ENCODE measurements at places on chromosomes 6 and 20. TPM values are rescaled to one million over a fixed set of nuclear protein-coding genes. Genes with fewer than 3 reads are reported as not detected.
A peak's percentile ranks its signal among the peaks of the same experiment; 100 is the strongest.

GRCh38 chr6:87291883-87292282 lies 30.5 kb upstream of the SMIM8 start:
- DNase-seq: no peak

DNA sequence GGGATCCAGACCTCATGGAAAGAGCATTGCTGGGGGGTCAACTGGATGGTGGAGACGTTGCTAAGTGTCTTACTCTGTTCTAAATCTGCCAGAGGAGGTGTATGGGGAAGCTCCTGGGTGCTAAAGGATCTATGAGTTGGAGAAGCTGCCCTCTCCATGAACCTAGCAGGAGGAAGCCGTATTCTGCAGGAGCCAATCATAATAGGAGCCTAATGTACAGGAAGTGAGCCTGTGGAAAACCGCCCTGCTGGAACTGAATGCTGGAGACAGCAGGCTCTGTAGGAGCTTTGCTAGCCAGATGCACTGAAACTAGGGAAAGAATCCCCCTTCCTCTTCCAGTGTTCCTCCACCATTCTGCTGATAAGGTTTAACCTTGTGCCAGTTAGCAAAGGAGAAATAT lies 10.9 kb downstream of the CASP8AP2 start:
- no peak for DNase-seq

ZNF334 gene
- 0.11 TPM for total RNA-seq

GRCh38 chr6:118780668-118781067 lies 113.3 kb upstream of the ASF1A start:
- no peak for DNase-seq

- no peak for DNase-seq
Observed at GRCh38 chr6:6610031-6610591, 21.6 kb downstream of the LY86 start.

CYP39A1 gene
- total RNA-seq: 0.13 TPM

GRCh38 chr20:20435453-20435852 lies 67.5 kb downstream of the INSM1 start:
- no peak for DNase-seq

DNA sequence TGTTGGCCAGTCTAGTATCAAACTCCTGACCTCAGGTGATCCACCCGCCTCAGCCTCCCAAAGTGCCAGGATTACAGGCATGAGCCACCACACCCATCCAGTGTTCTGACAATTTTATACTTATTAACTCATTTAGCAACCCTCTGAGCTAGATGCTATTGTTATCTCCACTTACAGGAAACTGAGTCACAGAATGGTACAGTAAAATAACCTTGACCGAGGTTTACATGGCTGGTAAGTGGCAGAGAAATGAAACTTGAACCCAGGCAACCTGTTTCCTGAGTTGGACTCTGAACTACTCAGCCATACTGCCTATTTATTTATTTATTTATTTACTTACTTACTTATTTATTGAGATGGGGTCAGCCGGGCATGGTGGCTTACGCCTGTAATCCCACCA lies 6.6 kb upstream of the SIGLEC1 start:
- DNase-seq: no peak

TRIM15 gene
- total RNA-seq: not detected

RIPOR3 gene
- 0.13 TPM for total RNA-seq

- DNase-seq: no peak
Observed at GRCh38 chr20:36824142-36824940, 50.8 kb upstream of the DSN1 start.

DNA sequence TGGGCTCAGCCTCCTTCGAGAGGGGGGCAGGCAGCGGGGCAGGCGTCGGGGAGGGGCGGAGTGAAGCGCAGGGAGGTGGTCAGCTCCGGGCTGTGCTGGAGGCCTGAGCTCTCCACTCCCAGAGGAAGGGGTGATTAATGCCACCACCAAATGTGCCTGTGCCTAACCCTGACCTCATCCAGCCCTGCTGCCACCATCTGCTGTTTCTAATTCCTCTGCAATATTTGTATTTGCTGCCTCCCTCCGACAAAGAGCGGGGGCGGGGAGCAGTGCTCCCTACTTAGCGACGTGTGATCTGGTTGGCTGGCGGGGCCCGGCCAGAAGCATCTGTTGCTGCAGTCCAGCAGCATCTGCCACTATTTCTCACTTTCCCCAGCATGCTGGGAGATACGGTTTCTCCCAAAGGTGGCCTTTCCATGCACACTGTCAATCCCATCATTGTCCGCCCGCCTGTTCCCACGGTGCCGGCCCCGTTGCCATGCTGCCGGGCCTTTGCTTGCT lies 47.0 kb downstream of the DLL1 start:
- peak; percentile 74 for DNase-seq

- DNase-seq: no peak
Observed at GRCh38 chr20:23564927-23565326, 3.4 kb downstream of the CST9L start.

GGTLC1 gene
- total RNA-seq: not detected

DNA sequence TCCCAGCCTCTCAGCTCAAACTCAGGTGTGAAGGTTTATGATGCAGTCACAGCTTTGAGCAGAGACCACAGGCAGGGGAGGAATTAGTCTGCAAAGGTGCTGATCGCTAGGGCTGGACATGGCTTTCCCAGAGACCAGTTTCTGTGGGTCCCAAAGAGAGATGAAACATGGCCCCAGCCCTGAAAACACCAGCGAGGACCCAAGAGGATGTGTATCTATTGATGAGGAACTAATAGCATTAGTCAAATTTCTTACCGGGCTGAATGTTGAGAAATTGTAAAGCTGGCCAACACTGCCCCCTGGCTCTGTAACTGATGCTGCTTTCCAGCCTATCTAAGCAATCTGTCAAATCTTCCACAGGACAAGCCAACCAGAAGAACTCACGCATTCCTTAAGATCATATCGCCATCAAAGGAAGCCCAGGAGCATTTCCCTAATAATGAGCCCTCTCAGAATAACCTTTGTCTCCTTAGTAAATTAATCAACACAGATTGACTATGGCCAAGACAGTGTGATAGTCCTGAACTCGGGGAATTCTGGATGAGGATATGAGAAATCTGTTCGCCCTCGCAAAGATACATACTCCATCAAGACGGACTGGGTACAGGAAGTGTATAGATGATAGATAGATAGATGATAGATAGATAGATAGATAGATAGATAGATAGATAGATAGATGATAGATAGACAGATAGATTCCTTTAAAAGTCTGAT lies 7.8 kb upstream of the ACSS1 start:
- peak; percentile 50 for DNase-seq

FHL5 gene
- total RNA-seq: not detected

DNA sequence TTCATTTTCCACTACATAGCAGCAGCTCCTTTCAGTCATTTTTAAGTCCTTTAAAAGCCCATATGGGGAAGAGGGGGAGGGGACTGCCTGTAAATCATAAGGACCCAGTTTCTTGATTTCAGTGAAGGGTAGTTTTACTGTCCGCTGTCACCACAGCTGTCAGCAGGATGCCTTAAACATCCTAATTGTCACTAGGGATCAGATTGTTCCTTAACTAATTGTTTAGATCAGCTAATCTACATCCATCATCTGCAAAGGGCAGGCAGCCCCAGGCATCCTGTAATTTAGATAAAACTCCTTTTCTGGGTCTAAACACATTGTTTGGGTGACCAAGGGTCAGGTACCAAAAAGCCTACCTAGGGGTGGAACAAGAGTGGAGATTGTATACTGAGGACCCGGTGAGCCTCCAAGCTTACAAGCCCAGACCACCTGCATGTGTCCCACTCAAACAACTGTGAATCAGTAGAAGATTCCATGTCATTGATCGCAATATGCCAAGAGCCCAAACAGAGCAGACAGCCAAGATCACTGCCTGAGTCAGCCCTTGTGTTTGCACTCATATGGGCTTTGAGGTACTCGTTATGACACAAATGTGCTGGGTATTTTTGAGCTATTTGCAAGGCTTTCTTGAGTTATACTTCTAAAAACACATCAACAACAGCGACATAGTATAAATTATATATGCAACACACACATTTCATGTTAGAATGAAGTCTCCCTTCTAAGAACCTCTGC lies 198.7 kb upstream of the CEP162 start:
- no peak for DNase-seq

DNA sequence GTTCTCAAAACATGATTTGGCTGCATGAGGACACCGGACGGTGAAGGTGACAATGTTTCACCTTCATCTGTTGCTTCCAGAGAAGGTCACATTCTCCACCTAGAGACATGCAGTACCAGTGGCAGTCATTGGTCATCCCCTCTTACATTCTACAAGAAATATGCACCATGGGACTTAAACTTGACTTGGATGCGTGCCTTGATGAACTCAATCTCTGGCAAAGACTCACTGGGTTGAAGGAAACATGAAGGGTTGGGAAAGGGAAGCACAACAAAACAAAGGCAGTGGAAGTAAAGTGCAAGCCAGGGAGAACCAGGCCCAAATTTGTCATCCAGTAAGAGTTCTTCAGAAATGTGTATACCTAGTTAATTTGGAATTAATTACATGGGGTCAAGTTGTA lies 39.4 kb upstream of the ARMH2 start:
- no peak for DNase-seq

- DNase-seq: no peak
Observed at GRCh38 chr20:37911261-37911660, 8.3 kb downstream of the VSTM2L start.

TFB1M gene
- total RNA-seq: 21.7 TPM

DNA sequence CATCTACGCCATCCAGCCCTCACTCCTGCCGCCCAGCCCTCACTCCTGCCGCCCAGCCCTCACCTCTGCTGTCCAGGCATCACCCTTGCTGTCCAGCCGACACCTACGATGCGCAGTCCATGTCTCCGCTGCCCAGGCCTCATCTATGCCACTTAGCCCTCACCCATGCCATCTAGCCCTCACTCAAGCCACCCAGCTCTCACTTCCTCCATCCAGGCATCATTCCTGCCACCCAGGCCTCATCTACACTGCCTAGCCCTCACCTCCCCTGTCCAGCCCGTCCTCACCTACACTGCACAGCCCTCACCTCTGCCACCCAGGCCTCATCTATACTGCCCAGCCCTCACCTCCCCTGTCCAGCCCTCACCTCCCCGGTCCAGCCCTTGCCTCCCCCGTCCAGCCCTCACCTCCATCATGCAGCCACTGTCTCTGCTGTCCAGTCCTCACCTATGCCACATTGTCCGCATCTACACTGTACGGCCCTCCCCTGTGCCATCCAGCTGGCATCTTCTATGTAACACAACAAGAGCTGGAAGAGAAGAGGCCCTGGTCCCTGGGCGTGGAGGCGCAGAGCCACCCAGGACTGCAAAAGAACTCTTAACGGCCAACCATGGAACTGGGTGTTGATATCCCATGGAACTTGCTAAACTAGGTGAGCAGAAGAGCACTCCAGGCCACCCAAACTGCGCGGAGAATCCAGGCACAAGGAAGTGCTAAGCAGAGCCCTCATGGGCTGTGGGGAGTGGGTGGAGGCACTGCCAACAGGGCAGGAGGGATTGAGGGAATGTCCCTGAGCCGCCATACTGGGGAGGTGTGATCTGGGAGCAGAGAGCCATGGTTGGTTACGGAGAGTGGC lies 31.0 kb downstream of the RNASET2 start:
- no peak for DNase-seq

LST1 gene
- total RNA-seq: not detected

DEFB132 gene
- not detected for total RNA-seq

DNA sequence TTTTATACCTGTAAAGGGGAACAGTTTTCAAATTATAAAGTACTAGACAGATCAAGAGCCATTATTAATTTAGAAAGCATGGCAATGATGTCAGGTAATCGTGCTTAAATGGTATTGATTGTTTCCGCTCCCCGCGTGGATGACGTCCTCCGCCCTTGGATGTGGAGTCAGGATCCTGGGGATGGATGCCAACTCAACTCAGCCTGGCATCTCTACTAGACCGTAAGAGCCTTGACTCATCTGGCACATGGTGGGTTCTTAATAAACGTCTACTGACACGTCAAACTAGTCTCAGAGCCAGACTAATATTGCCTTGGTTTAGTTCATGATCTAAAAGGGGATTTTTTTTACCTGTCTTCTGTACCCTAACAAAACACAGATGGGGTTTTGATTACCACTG lies 80.2 kb downstream of the LRFN2 start:
- no peak for DNase-seq

MCCD1 gene
- total RNA-seq: not detected

TULP1 gene
- not detected for total RNA-seq

DNA sequence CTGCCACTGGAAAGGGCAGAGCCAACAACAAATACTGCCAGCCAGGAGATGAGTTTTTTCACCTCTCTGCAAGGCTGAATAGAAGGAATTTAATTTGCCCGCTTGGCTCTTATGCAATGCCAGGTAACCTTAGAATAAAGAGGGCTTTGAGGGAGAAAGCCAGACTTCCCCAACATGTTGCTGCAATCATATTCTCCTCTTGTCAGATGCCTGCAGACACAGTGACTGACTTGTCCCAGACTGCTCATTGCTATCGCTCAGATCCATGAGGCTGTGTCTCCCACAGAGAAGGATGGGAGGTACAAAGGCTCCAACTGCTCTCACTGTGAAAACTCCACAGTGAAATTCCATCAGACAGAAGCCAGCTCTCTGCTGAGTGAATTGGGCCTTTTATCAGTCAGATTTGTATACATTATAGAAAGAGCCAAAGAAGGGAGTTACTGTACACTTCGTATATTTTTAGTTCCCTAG lies 517.0 kb upstream of the ID4 start:
- DNase-seq: no peak

- no peak for DNase-seq
Observed at GRCh38 chr6:6593867-6594468, 5.4 kb downstream of the LY86 start.

COL12A1 gene
- 31.5 TPM for total RNA-seq

GRCh38 chr6:56244089-56244488 lies 3.3 kb downstream of the COL21A1 start:
- no peak for DNase-seq

OR2H2 gene
- total RNA-seq: not detected

Measured in LHCN-M2 (cell line).